Activated CD8-positive, alpha-beta memory T cell treated with anti-CD3 and anti-CD28 coated beads for 1 hour (primary cell): ENCODE measurements at places on chromosomes 1 and 21.

DNA sequence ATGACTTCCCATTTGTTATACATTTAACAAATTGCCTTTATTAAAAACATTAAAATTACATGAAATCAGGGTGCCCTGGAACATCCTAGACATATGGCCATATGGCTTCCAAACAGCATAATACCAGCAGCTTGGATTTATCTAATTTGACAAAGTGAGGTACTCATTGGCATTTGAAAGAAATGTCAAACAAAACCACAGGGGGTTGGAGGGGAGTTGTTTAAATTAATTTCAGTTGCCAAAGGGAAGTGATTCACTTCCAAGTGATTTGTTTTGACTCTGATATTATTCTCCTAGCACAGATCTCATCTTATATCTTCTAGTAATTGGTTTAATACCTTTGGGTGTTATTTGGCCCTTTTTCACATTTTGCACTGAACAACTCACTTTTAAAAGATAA is 24.5 kb upstream of the POU2F1 start:
- DNase-seq = no peak

GRCh38 chr1:118861216-118861615 is 126.9 kb downstream of the TBX15 start:
- no peak for DNase-seq

DNA sequence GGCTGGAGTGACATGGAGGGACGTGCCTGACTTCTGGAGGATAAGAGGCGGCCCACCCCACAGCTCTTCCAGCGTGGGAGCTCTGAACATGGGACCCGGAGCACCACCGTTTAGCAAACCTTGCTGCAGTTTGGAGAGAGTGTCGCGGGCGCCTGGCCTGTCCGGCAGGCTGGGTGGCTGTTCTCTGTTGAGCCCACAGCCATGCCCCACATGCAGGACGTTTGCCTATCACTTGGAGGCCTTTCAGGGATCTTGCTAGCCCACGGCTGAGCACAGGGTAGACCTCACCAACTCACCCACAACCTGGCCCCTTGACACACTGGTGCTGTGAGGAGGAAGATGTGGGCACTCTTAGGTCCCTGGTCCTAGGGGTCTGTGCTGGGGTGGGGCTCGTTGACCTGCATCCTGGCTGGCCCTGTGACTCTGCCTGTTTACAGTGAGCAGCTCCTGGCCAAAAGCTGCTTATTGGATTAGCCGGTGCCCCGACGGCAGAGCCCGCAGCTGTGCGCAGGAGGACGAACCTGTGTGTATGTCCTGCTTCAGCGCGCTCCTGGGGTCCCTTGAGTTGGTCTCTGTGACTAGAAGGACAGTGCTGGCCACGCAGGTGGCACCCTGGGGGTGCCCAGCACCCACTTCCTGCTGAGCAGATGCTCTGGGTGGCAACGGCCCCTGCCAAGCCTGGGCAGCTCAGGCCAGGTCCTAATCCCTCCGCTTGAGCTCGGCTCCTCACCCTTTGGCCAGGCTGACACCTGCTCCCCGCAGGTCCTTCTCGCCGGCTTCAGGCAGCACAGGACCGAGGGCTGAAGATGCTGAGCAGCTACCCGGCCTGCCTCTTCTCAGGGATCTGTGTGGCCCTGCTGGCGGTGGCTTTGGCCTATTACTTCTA is 72.4 kb upstream of the TRAPPC10 start:
- no peak for DNase-seq

DNA sequence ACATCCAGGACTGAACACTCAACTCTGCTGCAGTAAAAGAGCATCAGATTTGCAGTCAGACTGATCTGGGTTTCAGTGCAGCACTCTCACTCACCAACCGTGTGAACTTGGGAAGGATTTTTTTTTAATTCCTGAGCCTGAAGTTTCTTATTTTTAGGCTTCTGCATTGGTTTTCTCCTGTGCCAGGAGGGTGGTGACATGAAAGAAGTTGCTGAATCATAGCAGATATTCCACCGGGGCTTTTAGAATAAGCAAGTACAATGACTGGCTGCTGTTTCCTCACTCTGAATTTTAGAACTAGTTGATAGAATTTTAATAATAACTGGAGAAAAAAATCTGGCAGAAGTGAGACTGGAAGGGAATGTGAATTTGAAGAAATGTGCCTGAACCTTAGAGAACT is 11.6 kb downstream of the ADAM30 start:
- DNase-seq = no peak

DNA sequence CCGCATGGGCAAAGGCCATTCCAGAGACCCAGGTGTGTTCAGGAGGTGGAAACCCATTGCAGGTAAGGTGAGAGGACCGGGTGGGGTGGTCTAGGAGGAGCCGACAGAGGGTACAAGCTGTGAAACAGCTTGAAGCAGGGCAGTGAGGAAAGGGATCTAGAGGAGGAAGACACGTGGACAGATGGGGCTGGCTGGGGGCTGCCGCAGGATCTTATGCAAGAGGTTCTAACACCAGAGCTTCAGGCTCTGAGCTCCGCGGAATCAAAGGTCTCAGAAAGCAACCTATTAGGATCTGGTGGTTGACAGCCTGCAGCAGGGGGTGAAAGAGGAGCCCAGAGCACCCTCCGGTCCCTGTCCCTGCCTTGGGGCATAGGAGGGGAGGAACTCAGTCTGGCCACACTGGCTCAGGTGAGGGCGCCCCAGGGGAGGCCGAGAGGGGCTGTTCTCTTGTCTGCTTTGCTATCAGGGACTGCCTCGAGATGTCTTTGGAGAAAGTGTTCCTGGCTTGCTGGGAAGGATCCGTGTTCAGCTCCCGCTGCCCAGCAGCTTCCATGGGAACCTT is 1.9 kb downstream of the TFF1 start:
- DNase-seq = no peak

DNA sequence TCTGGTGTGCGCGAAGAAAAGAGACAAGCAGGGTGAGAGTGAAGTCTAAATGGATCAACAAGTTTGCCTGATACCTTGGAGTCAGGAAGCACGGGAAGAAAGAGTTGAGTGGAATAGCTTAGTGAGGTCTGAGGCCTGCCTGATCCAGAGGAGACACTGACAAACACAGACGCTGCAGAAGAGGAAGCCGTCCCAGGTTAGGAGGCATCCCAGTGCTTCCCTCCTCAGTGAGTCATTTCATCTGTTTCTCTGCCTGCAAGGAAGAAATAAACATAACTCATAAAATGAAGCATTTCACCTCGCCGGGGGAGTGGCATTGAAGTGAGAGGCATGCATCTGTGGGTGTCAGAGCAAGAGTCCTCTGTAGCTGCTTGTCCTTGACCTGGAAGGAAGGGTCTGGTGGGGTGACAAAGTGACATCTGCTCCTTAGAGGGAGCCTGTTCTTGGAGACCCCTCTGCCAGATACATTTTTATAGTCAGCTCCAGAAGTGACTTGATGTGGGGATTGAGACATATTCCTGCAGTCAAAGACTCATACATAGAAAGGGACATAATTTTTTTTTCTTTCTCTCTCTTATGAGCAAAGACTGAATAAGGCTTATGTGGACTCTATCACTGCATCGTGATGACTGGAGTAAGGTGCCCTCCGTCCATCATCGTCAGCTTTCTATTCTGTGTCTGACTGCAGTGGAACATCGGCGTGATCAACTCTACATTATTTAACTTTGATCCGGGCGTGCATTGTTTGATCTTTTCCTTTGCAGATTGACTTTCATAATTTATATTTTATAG is 256.7 kb downstream of the KIF26B start:
- no peak for DNase-seq

DNA sequence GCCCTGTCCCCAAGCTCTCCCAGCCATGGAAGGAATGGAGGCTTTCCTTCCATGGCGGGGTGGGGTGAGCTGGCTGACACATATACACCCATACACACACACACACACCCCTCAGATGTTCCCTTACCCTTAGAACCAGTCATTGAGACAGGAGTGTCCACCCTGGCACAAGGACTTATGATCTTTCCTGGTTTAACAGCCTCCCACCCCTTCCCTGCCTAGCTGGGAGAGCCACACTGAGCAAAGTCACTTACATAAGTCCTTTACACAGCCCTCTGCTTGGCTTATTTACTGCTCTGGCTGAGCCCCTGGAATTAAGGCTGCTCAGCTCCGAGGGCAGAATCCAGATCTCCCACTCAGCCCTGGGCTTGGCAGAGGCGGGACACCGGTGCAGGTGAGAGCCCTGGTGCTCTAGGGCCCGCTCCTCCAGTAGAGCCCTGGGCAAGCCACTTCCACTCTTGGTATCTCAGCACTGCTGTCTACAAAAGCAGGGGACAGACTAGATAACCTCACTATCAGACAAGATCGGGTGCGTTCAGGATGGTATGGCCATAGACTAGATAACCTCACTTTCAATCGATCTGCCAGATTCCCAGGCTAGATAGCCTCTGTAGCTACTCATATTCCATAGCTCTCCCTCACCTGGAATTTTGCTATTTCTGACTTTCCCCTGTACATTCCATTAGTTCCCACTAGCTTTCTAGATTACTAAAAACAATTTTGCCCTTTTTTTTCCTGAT is 16.7 kb downstream of the SLC6A9 start:
- no peak for DNase-seq

- DNase-seq = no peak
Measured at GRCh38 chr1:34806396-34806795, 13.6 kb downstream of the GJA4 start.

- DNase-seq = no peak
Measured at GRCh38 chr1:192260076-192260475, 56.7 kb upstream of the RGS21 start.

- DNase-seq = no peak
Measured at GRCh38 chr1:32977546-32978087, 13.0 kb upstream of the RNF19B start.

GRCh38 chr21:45510466-45510955 is 31.7 kb downstream of the SLC19A1 start:
- no peak for DNase-seq

GRCh38 chr1:181350131-181350530 is 133.2 kb upstream of the CACNA1E start:
- no peak for DNase-seq

DNA sequence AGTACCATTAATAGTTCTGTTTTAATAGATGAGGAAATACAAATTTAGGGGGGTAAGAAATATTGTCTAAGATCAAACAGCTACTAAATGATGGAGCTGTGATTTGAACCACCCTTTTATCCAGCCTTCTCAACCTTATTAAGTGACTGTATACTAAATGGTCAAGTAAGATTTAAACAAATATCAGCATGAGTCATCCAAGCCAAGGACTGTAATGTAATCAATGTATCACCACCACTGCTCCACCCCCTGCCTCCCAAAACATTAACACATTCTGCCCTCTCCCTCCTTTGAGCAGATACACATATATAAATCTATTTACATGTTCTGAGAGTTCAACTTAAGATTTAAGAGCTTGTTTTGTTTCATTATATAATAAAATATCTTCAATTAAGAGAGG is 58.9 kb downstream of the LRRC40 start:
- no peak for DNase-seq

GRCh38 chr21:21003701-21004100 is 5.5 kb downstream of the NCAM2 start:
- no peak for DNase-seq

DNA sequence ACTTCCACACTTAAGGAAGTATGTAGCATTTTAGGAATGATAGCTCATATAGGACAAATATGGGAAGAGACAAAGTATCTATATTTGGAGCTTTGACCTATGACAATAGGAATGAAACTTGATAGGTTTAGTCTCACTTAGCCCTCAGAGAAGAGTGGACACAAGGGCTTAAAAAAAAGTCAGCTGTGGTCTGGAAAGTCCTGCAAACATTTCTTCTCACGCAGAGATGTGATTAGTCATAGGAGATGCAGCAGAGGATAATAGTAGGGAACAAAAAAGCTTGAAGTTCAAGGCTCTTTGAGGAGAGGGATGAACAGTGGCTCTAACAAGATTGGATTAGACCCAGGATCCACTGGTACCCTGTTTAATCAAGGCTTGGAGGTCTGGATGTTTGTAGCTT is 14.8 kb upstream of the RNF220 start:
- DNase-seq = no peak

- no peak for DNase-seq
Measured at GRCh38 chr1:243799908-243800307, 50.1 kb downstream of the AKT3 start.

GRCh38 chr1:47178654-47179016 is 11.2 kb downstream of the PDZK1IP1 start:
- DNase-seq = no peak

GRCh38 chr1:228144193-228144992 is 4.3 kb downstream of the GUK1 start:
- DNase-seq = no peak

DNA sequence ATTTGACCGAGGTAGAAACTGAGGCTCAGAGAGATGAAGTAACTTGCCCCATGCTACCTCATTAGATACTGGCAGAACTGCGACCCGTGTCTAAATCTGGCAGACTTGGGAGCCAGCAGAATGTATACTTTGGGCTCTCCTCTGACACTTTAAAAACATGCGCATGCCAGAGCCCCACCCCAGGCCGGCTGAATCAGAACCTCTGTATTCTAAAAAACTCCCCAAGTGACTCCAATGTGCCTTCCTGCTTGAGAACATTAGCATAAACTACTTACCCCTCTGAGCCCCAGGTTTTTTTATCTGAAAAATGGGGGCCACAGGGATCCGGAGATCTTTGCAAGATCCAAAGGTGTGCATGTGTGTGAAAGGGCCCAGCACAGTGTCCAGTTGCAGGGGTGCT is 344.7 kb upstream of the USP24 start:
- no peak for DNase-seq

- no peak for DNase-seq
Measured at GRCh38 chr1:219298571-219299148, 125.0 kb downstream of the LYPLAL1 start.

GRCh38 chr1:101739826-101740330 is 256.8 kb downstream of the OLFM3 start:
- no peak for DNase-seq

GRCh38 chr1:196669051-196669450 is 17.2 kb downstream of the CFH start:
- DNase-seq = no peak

DNA sequence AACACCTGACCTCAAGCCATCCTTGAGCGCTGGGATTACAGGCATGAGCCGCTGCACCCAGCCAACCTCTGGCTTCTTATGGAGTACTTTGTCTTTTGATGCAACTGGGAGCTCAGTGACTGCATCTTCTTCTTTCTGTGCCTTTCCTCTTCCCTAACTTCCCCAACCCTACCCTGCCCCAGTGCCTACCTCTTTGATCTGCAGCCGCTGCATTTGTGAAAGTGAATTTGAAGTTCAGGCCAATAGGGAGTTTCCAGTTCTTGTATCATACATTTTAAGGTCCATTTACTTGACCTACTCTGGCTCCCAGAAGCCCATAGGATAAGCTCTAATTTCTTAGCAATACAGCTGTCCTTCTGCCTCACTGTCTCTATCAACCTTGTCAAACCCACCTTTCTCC is 52.2 kb downstream of the KCNC4 start:
- DNase-seq = no peak

- DNase-seq = no peak
Measured at GRCh38 chr1:148354284-148354912, 128.7 kb downstream of the PPIAL4G start.

GRCh38 chr1:150514913-150515327 is 632 bp upstream of the FALEC start:
- no peak for DNase-seq

DNA sequence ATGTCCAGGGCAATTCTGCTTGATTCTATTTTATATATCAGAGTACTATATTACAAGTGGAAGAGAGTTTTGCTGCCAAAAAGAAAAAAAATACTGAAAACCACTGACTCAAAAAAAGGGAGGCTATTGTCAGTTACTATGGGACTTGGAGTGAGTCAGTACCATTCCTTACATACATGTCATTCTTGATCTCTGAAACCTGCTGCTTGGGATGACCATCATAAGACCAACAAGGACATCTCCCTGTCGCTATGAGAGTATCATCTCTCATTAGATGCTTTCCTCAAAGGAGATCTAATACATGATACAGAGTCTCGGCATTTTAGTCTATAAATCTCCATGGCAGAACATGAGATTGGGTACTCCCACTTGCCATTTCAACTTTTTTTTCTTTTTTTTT is 11.8 kb upstream of the INPP5B start:
- DNase-seq = no peak
